ENCODE measurements at places on chromosomes 13 and 19. TPM values are rescaled to one million over a fixed set of nuclear protein-coding genes. Genes with fewer than 3 reads are reported as not detected.

DNA sequence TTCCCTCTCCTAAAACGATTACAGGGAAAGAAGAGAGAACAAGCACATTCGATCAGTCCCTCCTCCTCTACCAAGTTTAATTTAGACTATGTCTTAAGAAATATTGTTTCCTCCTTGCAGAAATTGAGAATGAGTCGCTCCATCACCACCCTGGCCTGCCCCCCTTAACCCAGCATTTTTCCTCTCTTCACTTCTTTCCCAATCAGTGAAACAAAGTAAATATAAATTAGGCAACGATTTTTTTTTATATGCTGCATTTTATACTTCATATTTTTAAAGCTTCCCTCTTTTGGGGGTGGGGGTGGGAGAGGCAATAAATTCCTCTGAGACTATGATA is 300.0 kb downstream of the SPRY2 start:
- DNase-seq = no peak

DNA sequence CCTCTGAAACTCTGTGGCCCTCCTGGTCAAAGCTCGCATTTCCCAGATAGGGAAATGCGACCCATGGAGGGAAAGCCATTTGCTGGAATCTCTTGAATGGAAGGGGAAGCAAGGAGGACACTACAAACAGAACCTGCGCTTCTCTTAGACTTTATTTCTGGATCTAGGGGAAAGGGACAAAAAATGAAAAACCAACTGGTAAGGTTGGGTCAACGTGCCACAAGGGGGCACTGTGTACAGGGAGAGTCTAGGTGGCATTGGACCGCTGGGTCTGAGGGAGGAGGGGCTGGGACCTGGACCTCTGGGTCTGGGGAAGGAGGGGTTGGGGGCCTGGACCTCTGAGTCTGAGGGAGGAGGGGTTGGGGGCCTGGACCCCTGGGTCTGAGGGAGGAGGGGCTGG is 5.0 kb downstream of the KLK4 start:
- DNase-seq = peak; percentile 47

DNA sequence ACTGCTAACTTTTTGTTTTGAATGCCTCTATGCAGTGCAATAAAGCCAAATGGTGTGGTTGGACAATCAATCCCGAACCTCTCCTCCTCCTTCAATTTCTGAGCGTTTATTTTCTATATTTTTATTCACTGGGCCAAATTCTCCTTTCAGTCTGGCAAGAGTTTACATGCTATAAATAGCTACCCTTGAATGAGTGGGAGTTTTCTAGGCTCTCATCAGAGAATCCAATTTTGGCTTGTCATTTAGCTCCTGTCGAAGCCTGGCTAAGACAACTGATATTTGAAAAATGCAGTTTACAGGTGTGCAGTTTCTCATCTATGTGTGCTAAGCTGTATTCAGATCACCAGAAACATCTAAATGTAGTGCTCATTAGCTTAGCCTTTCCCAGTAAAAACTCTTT is 61.8 kb downstream of the OLFM4 start:
- no peak for DNase-seq

DNA sequence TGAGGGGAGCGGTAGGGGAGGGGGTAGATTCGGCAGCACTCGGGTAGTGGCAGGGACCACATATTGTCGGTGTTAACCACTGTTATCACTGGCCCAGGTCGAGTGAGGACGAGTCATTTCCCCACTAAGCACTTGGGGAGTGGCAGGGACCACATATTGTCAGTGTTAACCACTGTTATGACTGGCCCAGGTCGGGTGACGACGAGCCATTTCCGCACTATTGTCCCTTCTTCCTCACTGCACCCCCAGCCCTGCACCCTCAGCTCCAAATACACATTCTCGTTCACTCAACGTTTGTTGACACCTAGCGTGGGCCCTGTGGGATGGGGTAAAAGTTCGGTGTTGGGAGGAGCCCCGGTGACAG is 467 bp upstream of the CLN5 start:
- peak; percentile 39 for DNase-seq

GRCh38 chr13:91523116-91523515 is 124.7 kb downstream of the GPC5 start:
- no peak for DNase-seq

DNA sequence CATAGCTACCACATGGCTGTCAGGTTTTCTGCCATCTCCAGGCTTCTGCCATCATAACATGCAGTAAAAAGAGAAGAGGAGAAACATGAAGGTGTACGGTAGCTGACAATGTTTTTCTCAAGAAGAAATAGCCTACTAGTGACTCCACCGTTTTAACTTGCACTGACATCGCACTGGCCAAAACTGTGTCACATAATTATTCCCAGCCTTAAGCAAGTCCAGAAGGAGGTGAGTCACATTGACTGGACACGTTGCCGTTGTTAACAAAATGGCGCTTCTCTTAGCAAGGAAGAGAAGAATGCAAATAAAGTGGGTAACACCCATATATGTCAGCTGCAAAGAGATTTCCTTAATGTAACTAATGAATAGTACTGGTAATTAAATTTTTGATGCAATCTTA is 810.4 kb upstream of the SLC10A2 start:
- no peak for DNase-seq

DNA sequence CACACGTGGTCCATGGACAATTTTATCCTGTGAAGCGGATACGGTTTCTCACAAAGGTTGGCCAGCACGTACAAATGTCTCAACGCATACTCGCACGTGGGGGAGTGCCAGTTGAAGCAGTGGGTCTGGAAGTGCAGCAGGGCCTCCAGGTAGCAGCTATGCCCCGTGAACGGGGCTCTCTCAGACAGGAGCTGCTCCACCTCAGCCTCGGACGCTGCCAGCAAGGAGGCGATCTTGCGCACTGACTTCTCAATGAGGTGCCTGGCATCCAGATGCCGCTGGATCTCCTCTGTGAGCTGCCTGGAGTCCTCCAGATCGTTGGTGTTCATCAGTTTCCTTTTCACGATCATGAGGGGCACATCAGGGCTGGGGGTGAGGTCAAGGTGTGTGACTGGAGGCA is 2272.0 kb downstream of the PCDH9 start:
- DNase-seq = no peak

DNA sequence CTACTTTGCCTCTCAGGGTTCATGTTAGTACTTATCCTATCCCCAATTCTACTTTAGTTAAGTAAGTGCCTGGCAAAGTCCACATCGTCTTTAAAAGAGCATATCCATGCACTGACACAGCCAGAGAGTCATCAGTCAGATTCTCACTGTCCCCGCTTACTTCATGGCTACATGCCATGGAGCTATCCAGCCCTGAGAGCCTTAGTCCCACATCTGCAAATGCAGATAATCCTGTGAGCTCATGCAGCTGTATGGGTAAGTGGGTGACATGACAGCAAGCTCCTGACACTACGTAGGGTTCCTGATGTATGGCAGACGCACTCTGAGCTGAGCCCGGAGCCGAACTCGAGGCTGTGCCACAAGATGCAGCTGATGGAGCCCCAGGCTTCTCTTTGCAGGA is 661.5 kb downstream of the LIG4 start:
- no peak for DNase-seq

DNA sequence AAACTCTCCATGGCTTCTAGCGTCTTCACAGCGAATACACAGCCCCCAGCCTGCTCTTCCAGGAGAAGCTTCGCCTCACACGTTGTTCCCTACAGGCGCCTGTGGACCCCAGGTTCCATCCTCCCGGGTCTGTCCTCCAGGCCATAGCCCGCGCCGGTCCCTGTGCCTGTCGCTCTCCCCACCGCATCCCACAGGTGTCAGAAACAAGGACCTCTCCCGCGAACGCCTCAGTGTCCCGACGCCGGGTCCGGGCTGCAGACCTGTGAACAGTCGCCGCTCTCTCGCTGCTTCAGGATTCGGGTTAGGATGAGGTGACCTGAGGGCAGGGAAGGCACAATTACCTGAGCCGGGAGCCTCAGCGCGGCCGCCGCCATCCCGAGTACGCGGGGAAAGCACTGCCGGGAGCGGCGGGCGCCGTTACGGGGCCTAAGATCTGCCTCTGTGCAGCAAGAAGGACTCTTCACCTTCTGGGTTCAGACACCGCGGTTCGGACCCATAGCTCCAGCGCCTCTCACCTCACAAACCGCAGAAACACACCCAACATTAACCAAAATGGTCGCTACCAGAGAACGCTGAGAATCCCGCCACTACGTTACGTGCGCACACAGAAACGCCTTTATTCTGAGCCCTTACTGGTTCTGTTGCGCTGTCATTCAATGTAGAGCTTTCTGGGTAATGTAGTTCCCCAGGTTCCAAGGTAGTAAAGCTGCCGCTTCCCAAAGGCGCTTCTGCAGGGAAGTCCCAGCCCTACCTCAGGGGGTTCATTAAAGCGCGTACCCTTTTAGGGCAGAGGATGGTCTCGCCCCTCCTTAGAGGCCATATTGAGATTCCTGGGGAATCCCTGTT is at the start of gene ZNF418:
ZNF418 (minus strand) TSS at position 583 of the 846 bp plus-strand sequence. CDS start 1,580 bp downstream, outside the sequence.
- DNase-seq = peak; percentile 70

DNA sequence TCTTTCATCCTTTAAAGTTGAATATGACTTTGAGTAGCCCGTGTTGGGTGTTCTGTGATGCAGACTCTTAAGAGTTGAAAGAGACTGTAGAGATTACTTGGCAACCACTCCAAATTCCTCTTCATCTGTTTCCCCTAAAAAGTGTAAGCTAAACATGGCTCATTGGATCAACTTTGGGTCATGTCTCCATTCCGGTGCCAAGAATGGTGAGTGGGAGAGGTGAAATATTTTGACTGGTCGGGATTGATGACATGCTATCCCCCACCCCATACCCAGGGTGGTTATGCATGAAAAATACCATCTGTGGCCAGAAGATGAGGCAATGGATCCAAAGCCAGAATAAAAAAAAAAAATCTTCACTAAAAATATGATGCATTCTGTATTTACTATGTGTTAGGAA is 281.3 kb upstream of the SOX21 start:
- no peak for DNase-seq

GRCh38 chr19:40754611-40755247 is 3.7 kb downstream of the SNRPA start:
- DNase-seq = no peak

GRCh38 chr19:9945319-9945966 is 9.1 kb upstream of the OLFM2 start:
- no peak for DNase-seq

GRCh38 chr13:103236213-103236612 is 170.0 kb upstream of the SLC10A2 start:
- no peak for DNase-seq

DNA sequence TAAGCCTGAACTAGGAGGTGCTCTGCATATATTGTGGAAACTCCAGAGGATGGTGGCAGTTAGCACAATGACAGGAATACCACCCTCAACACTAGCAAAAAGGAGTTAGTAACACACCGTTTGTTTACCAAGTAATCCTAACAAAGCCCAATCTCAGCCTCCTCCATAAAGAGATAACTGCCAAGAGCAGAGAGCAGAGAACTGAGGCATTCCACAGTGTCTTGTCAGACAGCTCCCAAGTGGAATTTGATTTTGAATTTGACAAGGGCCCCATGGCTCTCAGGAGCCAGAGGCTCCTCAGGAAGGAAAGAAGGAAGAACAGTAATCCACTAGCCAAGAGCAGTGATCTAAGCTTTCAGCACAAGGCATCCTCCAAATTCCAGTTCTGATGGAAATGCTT is 298.6 kb downstream of the DCLK1 start:
- DNase-seq = no peak

DNA sequence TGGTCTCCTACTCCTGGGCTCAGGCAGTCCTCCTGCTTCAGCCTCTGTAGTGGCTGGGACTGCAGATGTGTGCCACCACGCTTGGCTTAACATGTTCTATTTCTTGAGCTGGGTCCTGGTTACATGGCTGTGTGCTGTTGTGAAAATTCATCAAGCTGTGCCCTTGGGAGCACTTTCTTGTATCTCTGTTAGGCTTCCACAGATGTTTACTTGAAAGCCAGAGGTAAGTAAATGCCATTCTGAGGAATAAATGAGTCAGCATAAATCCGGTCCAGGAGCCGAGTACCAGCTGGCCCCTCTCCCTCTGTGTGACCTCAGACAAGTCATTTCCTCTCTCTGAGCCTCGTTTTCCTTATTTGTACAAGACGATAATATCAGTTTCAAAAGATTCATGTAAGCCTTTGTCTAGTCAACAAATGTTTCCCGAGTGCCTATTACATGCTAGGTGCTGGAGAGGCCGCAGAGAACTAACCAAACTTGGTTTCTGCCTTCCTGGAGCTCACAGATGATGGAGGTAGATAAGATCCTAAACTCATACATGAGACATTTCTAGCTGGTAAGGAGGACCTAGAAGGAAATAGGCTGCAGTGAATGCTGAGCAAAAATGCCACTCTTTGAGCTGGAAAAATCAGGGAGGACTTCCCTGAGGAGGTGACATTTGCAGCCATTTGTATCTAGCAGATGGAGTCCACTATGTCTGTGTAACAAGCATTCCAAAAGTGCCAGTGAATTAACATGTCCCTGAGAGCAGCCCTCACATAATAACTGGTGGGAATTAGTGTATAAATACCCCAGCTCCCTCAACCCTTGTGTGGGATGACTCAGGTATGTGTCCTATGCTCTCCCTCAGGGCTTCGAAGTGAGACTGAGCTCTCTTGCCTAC is 2.7 kb upstream of the RASAL3 start:
- DNase-seq = peak; percentile 55

DNA sequence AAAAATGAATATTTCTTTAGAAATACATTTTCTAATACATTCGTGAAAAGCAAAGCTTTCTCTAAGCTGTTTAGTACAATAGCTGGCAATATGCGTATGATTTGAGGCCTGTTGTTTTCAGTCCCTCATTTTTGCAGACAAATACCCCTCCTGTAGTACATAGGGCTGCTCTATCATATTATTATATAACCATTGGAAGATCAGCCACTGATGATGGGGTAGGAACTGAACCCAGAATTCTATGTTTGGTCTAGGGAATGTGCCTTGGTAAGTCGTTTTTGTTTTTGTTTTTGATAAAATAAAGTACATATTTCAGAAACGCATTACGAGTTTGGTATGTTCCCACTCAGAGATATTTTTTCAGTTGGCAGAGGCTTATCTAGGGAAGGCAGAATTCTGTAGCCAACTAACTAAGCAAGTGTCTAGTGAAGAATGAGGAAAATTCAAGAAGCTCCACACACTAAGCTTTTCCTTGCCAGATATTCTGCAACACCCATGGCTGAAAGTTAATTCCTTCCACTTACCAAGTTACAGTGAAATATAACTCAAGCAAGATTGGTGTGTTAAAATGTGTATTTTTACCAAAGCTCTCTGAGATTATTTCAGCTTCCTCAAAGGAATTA is 656.9 kb upstream of the MIR17HG start:
- DNase-seq = no peak

DNA sequence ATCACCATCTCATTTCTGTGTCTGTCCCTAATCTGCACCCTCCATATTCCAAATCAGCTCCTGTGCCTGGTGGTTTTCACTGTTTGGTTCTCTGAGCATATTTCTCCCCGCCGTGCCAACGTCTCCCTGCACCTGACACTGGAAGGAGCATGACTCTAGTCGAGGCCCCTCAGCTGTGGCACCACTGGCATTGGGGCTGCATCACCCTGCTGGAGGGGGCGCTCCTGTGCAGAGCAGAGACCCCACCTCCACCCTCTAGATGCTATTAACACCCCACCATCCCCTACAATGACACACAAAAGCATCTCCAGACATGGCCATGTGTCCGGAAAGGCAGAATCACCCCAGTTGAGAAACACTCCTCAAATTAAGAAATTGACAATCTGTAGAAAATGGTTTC is 20.8 kb downstream of the ZSCAN5C start:
- DNase-seq = no peak

GRCh38 chr13:77919921-77920294 is 1.3 kb upstream of the EDNRB start:
- no peak for DNase-seq

The JSRP1 gene
- total RNA-seq = not detected

The ZNF492 gene
- 0.22 TPM for total RNA-seq

The ZNF534 gene
- total RNA-seq = not detected

The SKA3 gene
- total RNA-seq = 1.8 TPM

The PLVAP gene
- total RNA-seq = 5.2 TPM

The GPC6 gene
- under 0.01 TPM for total RNA-seq

The SHD gene
- total RNA-seq = not detected
